ENCODE measurements at places on chromosomes 12 and 14.
A peak's percentile ranks its signal among the peaks of the same experiment; 100 is the strongest.

GRCh38 chr12:121537814-121538698 is 42.8 kb downstream of the KDM2B start:
- H3K4me1 ChIP-seq: peaks cover 6% of the 10 kb centered on the region
- H3K27me3 ChIP-seq: peaks cover 11% of the 10 kb centered on the region
- H3K36me3 ChIP-seq: peaks cover 3% of the 10 kb centered on the region
- peak overlapping the region; percentile 85 for H3K4me3 ChIP-seq
- H3K27ac ChIP-seq: no peak overlapping the region
- no peak for DNase-seq

DNA sequence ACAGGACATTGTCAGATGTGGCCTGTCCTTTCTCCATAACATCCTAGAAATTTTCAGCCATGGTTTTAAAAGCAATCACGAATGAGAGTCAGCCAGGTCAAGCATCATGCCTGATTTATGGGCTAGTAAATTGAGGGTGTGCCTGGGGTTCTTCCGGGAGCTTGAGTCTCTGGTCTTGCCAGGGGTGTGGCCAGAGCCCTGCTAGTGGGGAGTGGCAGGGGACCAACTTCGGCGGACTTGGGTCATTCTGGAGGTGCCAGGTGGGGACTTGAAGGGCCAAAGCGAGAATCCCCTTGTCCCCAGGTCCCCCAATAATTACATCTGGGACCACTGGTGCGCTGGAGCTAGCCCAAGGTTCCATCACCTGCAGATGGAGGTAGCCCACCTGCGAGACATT is 5.7 kb downstream of the OTUB2 start:
- H3K4me1 ChIP-seq: peaks cover 6% of the 10 kb centered on the region
- H3K27me3 ChIP-seq: peaks cover 11% of the 10 kb centered on the region
- H3K4me3 ChIP-seq: no peak overlapping the region
- no peak overlapping the region for H3K27ac ChIP-seq
- no peaks in the 10 kb centered on the region for H3K36me3 ChIP-seq

DNA sequence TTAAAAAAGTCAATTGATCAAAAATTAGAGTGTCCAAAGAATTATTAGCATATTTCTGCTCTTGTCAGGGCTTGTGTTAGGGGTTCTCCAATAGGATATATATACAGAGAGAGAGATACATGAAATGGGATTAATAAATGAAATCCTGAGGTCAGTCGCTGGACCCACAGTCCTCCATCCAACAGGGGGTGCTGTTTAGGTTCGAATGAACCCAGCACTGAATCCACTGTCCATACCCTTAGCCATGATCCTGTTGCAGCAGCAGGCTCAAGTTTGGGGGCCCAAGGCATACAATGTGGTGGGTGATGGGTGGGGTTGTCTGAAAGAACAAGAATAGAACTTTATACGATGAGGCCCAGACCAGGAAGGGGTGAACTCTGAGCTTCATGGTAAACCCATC is 780 bp upstream of the MYO1H start:
- no peaks in the 10 kb centered on the region for H3K36me3 ChIP-seq
- H3K27ac ChIP-seq: no peak overlapping the region
- no peaks in the 10 kb centered on the region for H3K27me3 ChIP-seq
- H3K4me1 ChIP-seq: no peaks in the 10 kb centered on the region
- H3K4me3 ChIP-seq: no peak overlapping the region
- DNase-seq: no peak

- no peak overlapping the region for H3K4me3 ChIP-seq
- no peaks in the 10 kb centered on the region for H3K27me3 ChIP-seq
- no peaks in the 10 kb centered on the region for H3K4me1 ChIP-seq
Measured at GRCh38 chr12:10521555-10521954, 15.9 kb downstream of the EIF2S3B start.

GRCh38 chr14:34981743-34982420 is 910 bp upstream of the SRP54 start:
- peaks cover 5% of the 10 kb centered on the region for H3K4me1 ChIP-seq
- no peak overlapping the region for H3K4me3 ChIP-seq
- no peaks in the 10 kb centered on the region for H3K36me3 ChIP-seq
- peak; percentile 58 for DNase-seq
- H3K27me3 ChIP-seq: no peaks in the 10 kb centered on the region
- H3K27ac ChIP-seq: no peak overlapping the region

- no peak for DNase-seq
- H3K27ac ChIP-seq: no peak overlapping the region
- no peaks in the 10 kb centered on the region for H3K4me1 ChIP-seq
- no peaks in the 10 kb centered on the region for H3K36me3 ChIP-seq
Measured at GRCh38 chr14:87676814-87677437, 316.1 kb downstream of the GALC start.

GRCh38 chr14:92590941-92591340 is 77.4 kb downstream of the RIN3 start:
- H3K4me1 ChIP-seq: no peaks in the 10 kb centered on the region
- no peak overlapping the region for H3K27ac ChIP-seq
- no peak for DNase-seq
- H3K4me3 ChIP-seq: no peak overlapping the region

DNA sequence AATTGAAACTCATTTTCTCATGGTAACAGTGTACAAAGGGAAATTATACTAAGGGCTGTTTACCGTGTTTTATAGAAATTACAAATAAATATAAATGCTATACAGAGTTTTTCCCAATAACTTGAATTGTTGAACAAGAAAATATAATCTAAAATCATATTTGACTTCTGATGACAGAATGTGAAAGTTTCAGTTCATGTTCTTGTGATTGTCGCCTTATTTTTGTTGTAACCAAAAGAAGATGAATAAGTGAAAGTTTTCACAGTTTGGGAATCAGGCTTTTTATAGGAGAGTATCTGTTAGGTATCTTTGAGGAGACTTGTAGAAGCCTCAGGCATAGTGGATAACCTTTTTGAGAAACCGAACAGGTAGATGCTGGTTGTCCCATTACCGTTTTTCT is 28.1 kb downstream of the ANO6 start:
- H3K4me1 ChIP-seq: peaks cover 4% of the 10 kb centered on the region
- DNase-seq: no peak
- H3K27ac ChIP-seq: no peak overlapping the region

DNA sequence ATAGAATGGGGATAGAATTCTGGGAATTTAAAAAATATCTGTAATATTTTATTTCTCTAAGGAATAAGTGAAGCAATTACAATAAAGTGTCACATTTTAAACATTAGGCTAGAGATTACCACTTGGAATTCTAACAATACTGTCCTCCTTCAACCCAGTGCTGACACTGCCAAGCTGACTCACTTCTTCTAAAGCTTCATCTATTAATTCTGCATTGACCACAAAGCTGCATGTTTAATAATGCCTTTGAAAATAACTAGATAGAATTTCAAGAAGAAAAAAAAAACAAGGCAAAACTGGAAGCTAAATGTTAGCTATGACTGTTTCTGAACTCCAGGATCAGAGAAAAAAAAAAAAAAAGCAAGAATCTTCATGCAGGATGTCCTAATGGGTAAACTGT is 970.7 kb upstream of the FBXO33 start:
- no peak for DNase-seq
- H3K27me3 ChIP-seq: no peaks in the 10 kb centered on the region
- H3K4me3 ChIP-seq: no peak overlapping the region
- H3K4me1 ChIP-seq: no peaks in the 10 kb centered on the region
- H3K36me3 ChIP-seq: peaks cover 11% of the 10 kb centered on the region

DNA sequence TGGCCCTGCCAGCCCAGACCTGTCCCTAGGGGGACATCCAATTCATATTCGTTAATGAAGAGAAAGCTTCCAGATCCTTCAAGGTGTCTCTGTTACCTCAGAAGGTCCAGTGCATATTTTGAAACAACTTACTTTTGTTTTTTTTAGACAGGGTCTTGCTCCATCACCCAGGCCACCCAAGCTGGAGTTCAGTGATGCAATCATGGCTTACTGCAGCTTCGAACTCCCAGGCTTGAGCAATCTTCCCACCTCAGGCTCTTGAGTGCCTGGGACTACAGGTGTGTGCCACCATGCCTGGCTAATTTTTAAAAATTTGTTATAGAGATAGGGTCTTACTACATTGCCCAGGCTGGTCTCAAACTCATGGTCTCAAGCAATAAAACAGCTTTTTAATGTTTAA is 48.4 kb downstream of the B4GALNT3 start:
- H3K4me3 ChIP-seq: no peak overlapping the region
- peaks cover 4% of the 10 kb centered on the region for H3K27me3 ChIP-seq
- no peak for DNase-seq
- no peak overlapping the region for H3K27ac ChIP-seq
- H3K4me1 ChIP-seq: no peaks in the 10 kb centered on the region

DNA sequence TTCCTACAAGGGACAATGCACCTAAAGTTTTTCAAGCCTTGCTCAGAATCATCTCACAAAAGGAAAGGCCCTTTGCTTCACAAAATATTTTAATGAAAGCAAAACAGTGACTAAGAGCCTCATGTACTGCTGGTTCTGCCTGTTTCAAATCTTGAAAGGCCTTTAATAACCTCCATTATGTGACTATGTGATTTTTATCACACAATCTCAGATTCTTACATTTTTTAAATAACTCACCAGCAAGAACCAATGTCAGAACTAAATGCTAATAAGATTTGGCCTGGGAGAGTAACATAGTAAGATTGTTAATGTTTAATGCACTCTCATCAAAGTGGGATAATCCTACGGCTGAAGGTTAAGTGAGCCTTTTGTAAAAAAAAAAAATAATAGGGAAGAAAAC is 378.9 kb downstream of the RGS6 start:
- no peak for DNase-seq
- H3K27ac ChIP-seq: no peak overlapping the region
- no peak overlapping the region for H3K4me3 ChIP-seq
- no peaks in the 10 kb centered on the region for H3K4me1 ChIP-seq

DNA sequence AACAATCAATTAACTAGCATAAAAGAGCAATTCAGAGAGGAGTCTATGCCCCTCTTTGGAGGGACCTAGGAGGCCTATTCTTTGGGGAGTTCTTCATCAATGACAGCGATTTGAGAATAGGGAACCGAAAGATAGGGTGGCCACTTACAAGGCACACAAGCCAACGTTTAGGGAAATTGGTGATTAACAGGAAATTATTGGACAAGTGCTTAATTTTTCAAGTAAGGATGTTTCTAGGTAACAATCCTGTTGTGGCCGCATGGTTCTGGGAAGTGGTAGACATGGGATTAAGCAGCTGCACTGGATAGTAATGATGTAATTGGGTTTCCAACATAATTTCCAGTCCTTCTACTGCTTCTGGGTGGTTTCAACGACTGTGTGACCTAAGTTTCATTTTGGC is 83.2 kb downstream of the HMGA2 start:
- no peak for DNase-seq
- H3K4me3 ChIP-seq: no peak overlapping the region
- no peaks in the 10 kb centered on the region for H3K27me3 ChIP-seq
- H3K36me3 ChIP-seq: no peaks in the 10 kb centered on the region
- no peaks in the 10 kb centered on the region for H3K4me1 ChIP-seq
- no peak overlapping the region for H3K27ac ChIP-seq

DNA sequence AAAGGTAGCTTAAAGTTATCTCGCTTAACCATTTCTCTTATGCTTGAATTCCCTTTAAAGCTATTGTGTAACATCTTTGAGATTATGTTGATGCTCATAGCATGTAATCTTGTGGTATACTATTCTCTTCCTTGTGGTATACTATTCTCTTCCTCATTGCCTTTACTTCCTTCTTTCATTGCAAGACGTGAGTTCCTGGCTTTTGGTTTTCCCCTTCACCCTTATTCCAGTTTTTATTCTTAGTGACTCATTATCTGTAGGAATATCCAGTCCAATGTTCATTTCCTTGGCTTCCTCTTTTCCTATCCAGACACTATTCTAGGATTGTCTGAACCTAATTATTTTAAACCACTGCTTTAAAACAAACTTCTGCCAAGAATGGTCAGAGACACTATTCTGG is 564.0 kb downstream of the CCER1 start:
- H3K4me3 ChIP-seq: no peak overlapping the region
- no peaks in the 10 kb centered on the region for H3K4me1 ChIP-seq
- H3K36me3 ChIP-seq: peaks cover 5% of the 10 kb centered on the region
- DNase-seq: no peak

- no peaks in the 10 kb centered on the region for H3K27me3 ChIP-seq
- no peaks in the 10 kb centered on the region for H3K4me1 ChIP-seq
- no peak for DNase-seq
- H3K36me3 ChIP-seq: no peaks in the 10 kb centered on the region
- no peak overlapping the region for H3K4me3 ChIP-seq
- no peak overlapping the region for H3K27ac ChIP-seq
Measured at GRCh38 chr12:26661399-26661798, 171.6 kb downstream of the ITPR2 start.

DNA sequence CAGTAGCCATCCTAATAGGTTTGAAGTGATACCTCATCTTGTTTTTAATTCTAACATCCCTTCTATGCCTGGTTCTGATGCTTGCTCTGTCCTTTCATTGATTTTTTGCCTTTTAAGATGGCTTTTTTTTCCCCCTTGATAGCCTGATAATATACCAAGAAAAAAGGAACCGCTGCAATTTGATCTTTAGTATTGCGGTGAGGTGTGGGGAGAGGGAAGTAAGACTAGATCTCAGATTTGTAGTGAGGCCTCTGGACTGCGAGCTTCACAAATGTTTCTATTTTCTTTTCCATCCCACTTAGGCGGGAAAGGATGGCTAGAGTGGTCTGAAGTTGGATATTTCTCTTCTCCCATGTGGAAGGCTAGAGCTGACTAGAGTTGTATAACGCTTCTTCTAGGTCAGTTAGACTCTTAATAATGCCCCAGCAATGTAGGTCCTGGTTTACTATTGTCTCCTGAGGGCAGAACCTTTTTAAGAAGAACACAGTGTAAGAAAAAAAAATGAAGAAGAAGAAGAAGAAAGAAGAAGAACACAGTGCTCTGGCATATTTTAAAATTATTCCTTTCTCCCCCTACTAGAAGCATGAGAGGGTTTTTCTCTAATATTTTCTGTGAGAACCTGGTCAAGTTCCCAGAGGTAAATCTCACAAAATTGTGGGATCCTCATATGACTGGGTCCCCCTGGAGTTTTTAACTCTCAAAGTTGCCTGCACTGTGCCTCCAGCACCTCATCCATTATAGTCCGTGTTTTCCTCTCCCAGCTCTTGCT is 11.9 kb upstream of the KLRB1 start:
- DNase-seq: no peak
- no peaks in the 10 kb centered on the region for H3K4me1 ChIP-seq
- H3K27me3 ChIP-seq: no peaks in the 10 kb centered on the region
- H3K36me3 ChIP-seq: no peaks in the 10 kb centered on the region
- H3K27ac ChIP-seq: no peak overlapping the region
- no peak overlapping the region for H3K4me3 ChIP-seq

- no peak overlapping the region for H3K27ac ChIP-seq
- H3K4me1 ChIP-seq: peaks cover 12% of the 10 kb centered on the region
- H3K4me3 ChIP-seq: no peak overlapping the region
- no peak for DNase-seq
- H3K36me3 ChIP-seq: no peaks in the 10 kb centered on the region
Measured at GRCh38 chr14:95320955-95321600, 1.4 kb upstream of the CLMN start.
